NCI-H2171 treated with DMSO at 0.1 percent for 48 hours (cell line): ENCODE measurements at places on chromosomes 13 and 19.
A peak's percentile ranks its signal among the peaks of the same experiment; 100 is the strongest.

DNA sequence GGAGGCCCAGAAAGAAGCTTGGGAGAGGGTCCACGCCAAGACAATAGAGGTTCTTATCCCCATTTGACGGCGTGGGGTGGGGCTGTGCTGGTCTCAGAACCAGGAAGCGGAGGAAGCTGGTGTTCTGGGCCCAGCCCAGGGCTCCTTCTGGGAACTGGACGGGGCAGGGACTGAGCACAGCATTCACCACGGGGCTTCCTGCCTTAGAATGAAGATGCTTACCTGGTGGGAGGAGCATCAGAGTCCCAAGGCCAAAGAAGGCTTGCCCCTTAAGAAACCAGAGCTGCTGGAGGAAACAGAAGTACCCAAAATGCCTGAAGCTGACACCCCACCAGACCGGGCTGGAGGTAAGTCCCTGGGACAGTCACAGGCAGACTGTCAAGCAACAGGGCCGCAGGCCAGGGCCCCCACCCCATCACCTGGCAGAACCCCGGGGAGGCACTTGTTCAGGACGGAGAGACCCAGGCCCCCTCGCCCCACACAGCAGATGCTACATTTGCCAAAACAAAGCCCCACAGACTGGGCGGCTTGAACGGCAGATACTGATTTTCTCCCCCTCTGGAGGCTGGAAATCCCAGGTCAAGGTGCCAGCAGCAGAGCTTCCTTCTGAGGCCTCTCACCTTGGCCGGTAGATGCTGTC lies 17.8 kb upstream of the IGLON5 start:
- DNase-seq: no peak

GRCh38 chr13:110885966-110886869 lies 28.7 kb downstream of the ANKRD10 start:
- DNase-seq: no peak

- DNase-seq: no peak
These were observed 1.8 kb downstream of the POLR2E start for GRCh38 chr19:1093330-1093729.

DNA sequence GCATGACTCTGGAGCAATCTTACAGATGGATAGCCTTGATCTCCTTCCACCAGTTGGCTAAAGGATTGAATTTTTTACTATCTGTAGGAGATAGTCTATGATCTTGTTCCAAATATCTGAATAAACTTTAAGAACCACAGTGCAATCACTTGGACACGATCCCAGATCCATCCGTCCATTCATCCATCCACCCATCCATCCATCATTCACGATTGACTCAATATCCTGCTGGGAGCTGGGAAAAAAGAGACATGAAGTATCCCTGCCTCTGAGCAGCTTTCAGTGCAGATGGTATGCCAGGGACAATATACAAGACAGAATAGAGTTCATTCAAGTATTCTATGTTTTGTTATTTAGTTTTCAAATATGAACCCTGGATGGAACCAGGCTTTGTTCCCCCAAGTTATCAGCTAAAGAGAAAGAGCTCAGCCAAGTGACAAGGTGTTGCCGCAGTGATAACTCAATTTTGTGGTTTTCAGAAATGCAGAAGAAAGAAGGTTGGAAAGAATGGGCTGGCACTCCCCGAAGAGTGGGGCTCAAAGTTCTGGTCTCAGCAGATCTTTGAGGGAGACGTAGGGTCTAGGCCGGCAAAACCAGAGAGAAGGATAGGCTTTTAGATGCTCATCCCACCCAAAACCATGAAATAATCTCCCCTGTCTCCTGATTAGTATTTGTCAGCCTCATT lies 66.3 kb downstream of the IRS2 start:
- DNase-seq: no peak

GRCh38 chr13:109783447-109783814 lies 3.0 kb downstream of the IRS2 start:
- DNase-seq: no peak

GRCh38 chr13:25901460-25902376 lies 150.1 kb downstream of the SHISA2 start:
- no peak for DNase-seq

DNA sequence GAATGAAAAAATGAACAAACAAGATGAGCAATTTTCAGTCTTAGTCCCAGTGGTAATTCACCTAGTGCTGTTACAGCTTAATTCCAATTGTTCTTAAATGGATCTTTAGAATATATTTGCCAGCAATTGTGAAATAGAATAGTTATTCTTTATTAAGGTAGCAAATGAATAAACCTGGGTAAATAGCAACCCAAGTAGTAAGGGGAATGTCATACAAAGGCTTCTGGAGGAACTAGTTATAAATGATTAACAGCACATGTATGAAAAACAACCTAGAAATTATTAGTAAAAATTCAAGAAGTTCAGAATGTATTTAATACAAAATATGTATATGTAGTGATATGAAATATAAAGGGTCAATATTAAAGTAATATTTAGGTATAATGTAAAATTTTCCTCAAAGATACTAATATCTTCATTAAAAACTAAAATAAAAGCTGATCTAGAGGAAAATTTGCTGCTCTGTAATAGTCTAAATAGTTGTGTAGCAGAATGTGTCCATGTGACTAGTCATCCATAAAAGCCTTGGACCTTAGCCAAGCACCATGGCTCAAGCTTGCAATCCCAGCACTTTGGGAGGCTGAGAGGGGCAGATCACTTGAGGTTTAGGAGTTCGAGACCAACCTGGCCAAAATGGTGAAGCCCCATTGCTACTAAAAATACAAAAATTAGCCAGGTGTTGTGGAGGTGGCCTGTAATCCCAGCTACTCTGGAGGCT lies 535.9 kb upstream of the ATXN8OS start:
- DNase-seq: peak; percentile 2

GRCh38 chr13:49652355-49653305 lies 24.3 kb downstream of the ARL11 start:
- DNase-seq: peak; percentile 65

DNA sequence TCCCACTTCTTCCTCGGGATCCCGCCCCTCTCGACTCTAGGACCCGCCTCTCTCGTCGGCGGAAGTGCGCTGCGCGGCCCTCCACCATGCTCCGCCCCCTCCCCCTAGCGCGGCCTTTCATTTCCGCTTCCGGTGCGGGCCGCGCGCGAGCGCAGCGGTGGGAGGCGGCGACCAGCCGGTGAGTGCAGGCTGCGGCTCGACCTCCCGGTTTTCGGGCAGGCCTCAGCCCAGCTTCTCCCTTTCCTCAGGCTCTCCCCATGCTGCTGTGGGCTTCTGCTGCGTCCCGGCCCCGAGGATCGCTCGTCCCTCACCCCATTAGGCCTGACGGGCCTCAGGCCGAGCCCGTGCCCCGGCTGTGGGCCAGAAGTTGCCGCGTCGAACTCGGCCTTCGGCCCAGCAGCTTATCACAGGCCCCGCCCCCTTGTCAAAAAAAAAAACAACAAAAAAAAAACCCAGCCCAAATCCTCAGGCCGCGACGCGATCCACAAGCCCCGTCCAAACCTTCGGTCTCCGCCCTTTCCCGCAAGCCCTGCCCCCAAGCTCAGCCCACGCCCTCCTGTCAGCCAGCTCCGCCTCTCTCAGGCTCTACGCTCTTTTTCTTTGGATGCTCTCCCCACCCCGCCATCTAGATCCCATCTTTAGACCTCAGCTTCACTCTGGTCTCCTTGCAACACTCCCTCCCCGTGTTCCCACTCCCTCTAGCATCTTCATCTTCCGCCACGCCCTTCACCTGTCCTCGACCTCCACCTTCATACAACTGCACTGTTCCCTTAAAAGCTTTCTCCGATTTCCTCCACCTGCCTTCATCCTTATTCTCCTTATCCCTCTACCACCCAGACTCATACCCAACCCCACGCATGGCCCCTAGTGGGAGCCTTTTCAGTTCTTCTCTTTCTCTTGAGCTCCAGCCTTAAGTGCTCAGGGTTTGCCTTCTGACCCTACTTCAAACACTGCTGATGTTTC lies at the start of gene CLASRP:
Gene CLASRP, plus strand, starts transcription at position 115 of the 963 bp plus-strand sequence. CDS start 1,168 bp downstream, outside the sequence.
- peak; percentile 88 for DNase-seq

DNA sequence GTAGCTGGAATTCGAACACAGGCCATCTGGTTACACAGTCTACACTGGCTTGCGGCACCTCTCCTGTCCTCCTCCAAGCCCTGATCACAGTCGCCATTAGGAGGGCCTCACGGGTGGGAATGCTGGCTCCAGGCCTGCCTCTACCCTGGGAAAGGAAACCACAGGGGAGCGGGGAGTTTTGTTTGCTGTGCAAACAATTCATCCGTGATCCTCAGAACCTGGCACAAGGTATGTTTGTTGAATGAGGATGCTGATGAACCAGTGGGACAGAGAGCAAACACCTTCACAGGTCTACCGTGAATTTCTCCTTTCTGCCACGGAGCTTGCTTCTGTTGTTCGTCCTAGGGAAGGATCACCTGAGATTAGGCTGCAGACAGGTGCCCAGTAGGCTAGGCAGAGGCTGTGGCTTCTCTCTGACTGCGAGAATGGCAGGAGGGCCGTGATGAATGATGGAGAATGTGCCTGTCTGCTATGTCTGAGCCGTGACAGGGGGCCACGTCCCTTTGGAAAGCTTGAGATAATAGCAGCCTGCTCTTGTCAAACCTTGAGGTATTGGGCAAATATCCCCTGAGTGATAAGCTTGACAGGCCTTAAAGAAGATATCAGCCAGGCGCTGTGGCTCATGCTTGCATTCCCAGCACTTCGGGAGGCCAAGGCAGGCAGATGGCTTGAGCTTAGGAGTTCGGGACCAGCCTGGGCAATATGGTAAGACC lies 36.7 kb downstream of the PIN1 start:
- peak; percentile 8 for DNase-seq

GRCh38 chr13:41631296-41631965 lies 174.1 kb downstream of the RGCC start:
- DNase-seq: no peak

GRCh38 chr19:42440357-42441048 lies 2.2 kb downstream of the CXCL17 start:
- peak; percentile 28 for DNase-seq

DNA sequence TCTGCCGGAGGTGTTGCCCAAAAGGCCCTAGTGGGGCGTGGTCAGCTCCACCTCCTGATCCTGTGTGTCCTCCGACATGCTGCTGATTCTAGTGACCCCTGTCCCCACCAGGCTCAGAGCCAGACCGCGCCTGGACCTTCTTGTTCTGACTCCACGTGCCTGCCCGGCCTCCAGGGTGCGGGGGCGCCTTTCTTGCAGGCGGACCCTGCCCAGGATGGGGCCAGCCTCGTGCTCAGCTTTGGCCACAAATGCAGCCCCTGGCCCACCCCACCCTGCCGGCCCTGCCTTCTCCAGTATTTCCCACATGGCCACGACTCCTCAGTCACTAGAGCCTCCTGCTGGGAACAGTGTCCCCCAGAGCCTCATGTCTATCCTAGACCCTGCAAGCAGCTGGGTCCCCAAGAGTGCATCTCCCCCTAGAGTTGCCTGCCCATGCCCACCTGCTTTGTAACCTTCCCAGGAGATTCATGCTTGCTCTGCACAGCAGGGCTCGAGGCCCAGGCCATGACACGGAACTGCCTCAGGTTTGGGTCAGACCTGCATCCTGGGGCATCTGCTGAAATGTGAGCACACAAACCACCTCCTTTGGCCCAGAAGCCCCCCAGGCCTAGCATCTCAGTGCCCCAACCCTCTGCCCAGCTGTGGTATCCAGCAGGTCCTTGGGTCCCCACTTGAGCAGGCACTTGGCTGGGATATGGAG lies 27.0 kb downstream of the TMEM161A start:
- no peak for DNase-seq

DNA sequence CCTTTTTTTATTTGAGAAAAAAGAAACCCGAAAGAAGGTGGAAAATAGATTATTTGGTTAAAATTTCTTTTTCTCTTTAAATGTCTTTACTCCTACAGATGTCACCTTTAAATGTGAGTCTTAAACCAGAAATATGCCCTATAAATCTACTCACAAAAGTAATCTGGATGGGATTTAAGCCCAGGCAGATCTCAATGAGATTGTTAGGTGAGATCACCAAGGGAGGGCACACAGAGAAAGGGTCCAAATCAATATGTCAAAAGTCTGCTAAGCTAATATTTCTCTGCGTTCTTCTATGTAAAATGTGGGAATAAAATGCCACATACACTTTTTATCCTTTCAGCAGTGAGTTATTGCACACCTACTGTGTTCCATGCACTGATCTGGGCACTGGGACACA lies 32.9 kb downstream of the WASF3 start:
- no peak for DNase-seq

DNA sequence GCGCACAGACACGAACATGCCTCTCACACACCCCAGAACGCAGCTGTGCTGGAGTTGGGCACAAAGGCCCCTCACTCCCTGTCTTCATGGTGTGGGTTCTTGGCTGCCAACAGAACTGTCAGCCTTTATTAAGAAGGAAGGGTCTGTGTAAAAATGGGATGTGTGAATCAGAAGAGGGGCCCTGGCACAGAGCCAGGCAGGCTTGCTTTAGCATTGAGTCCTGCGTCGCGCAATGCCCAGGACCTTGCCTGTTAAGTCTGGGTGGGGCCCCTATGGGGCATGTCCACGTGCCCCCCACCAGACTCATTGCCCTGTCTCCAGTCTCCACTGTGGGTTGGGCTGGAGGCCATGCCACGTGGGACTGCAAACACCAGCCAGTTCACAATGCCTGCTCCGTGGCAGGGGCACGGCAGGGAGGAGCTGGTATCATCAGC lies 84.8 kb downstream of the SLC7A1 start:
- DNase-seq: no peak

GRCh38 chr19:35760711-35761349 lies 2.9 kb downstream of the PROSER3 start:
- DNase-seq: no peak

GRCh38 chr19:966485-967088 lies 17.6 kb upstream of the WDR18 start:
- DNase-seq: no peak

- DNase-seq: no peak
These were observed 885.2 kb upstream of the SLITRK6 start for GRCh38 chr13:86684402-86684801.

DNA sequence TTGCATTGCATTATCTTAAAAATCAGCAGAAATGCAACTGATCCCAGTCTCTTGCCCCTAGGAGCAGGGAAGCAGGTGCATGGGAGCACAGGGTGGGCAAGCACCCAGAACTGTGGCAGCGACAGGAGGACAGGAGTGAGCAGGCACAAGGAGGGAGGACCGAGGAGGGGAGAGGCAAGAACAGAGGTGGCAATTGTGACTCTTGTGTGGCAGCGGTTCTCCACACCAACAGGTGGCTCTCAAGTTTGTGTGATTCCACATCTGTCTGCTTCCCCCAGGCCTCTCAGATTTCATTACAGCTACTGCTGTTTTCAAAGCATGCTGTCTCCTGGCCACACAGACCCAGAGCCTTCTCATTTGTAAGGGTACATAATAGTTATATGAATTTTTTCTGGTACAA lies 108.5 kb downstream of the STK24 start:
- peak; percentile 56 for DNase-seq

GRCh38 chr19:16420336-16420676 lies 51.5 kb downstream of the EPS15L1 start:
- DNase-seq: no peak
